ENCODE measurements at places on chromosomes 11 and 22. TPM values are rescaled to one million over a fixed set of nuclear protein-coding genes. Genes with fewer than 3 reads are reported as not detected.

The ADORA2A gene
- 15.7 TPM for total RNA-seq

The ANKK1 gene
- 0.23 TPM for total RNA-seq

The OR9G4 gene
- total RNA-seq = not detected

The USP2 gene
- 2.5 TPM for total RNA-seq

The CTNND1 gene
- total RNA-seq = 123 TPM

The C1QTNF4 gene
- total RNA-seq = 33.2 TPM

The OTOG gene
- 0.23 TPM for total RNA-seq

The CCDC134 gene
- total RNA-seq = 18.9 TPM

The C11orf97 gene
- 2.5 TPM for total RNA-seq

The PYGM gene
- total RNA-seq = 2.3 TPM

The C22orf39 gene
- 46.1 TPM for total RNA-seq

The C22orf31 gene
- not detected for total RNA-seq

The KREMEN1 gene
- total RNA-seq = 7.2 TPM

All from diencephalon (tissue), 1 donor.